Nephron progenitor cell (in vitro differentiated cells): ENCODE measurements at places on chromosomes 12 and 14.

DNA sequence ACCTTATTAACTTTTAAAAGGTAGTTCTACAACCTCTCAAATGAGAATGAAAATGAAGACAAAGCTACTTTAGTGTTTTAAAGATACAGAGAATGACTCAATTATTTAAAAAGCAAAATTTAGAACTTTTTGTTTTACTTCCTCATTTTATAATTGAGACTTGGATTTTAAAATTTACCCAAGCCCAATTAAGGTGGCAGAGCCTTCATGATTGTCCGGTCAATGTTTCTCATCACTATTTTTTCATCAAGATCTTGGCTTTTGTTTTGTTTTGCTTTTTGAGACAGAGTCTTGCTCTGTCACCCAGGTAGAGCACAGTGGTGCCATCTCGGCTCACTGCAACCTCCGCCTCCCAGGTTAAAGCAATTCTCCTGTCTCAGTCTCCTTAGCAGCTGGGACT lies 32.7 kb downstream of the PPP4R3A start:
- no peak for DNase-seq

DNA sequence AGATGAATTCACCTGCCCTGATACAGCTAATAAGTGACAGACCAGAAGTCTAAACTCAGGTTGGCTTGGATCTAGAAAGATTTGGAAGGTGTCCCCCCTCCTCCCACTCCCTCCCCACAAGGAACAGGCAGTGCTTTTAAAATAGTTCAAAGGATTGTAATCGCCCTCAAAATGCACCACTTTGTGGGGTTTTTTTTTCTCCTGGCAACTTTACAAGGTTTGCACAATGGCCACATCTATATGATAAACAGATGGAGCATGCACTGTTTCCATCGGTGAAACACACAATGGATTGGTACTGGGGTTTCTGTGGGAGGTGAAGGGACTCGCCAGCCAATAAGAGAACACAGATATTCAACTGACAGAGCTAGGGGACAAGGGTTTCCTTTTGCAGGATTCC lies 137.4 kb downstream of the LLPH start:
- DNase-seq, result no peak

- no peak for DNase-seq
Measured at GRCh38 chr14:28870033-28870564, 103.5 kb downstream of the FOXG1 start.

DNA sequence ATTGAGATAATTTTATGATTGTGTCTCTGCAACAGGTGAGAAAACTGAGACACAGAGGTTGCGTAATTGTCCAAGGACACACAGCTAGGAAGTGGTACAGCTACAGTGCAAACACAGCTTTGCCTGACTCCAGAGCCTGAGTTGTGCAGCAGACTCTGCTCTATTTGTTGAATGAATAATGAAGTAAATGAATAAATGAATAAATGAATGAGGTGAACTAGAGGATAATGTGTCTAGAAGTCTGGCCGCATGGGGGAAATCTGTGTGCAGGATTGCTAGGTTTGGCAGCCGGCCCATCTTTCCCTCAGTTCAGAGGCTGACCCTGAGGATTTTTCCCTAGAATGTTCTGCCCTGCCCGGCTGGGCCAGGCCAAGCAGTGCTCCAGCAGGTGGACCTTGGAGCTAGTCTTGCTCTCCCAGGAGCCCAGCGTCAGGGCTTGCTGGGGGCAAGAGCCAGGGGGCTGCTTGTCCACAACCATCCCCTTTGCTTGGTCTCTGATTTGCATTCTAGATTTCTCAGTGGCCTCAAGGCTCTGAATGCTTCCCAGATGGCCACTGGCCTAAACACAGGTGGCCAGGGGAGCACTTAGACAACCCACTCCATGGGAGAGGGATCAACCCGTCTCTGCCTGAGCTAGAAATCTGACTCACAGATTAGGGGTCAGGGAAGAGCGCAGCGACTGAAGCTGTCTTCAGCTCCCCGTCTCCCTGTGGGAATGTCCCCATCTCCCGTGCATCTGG lies 225.2 kb downstream of the C12orf75 start:
- DNase-seq, result no peak

GRCh38 chr12:26172539-26172938 lies 22.8 kb upstream of the SSPN start:
- DNase-seq, result no peak

- DNase-seq, result no peak
Measured at GRCh38 chr14:71133296-71133695, 226.0 kb downstream of the PCNX1 start.

- DNase-seq, result no peak
Measured at GRCh38 chr12:112096070-112096469, 12.5 kb downstream of the NAA25 start.

DNA sequence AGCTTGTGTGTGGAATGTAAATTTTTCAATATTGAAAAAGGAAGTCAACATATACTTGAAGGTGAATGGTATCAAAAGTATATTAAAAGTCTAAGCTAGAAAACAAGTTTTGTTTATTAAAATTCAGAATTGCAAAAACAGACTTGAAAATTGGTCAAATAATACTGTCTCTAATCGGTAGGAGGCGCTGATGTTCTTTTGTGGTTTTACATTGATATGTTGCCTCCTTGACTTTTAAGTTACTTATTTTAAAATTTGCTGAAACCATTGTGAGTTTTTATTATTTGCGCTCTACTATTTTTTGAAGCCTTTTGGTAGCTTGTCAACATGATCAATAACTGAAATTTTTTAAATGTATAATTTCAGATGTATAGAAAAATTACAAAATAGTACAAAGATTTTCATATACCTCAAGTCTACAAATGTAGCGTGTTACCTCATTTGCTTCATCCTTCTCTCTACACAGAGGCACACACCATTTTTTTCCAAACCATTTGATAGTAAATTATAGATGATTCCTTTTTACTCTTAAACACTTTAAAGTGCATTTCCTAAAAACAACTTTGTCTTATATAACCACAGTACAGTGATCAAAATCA lies 6.9 kb downstream of the RTRAF start:
- no peak for DNase-seq
